Stimulated activated CD4-positive, alpha-beta T cell treated with anti-CD3 and anti-CD28 coated beads, Interleukin-4, amount 100 ng/mL, for 1 hour (primary cell): ENCODE measurements at places on chromosomes 6 and 20.

- DNase-seq: no peak
These were observed 54.2 kb downstream of the IRF4 start for GRCh38 chr6:445571-446417.

DNA sequence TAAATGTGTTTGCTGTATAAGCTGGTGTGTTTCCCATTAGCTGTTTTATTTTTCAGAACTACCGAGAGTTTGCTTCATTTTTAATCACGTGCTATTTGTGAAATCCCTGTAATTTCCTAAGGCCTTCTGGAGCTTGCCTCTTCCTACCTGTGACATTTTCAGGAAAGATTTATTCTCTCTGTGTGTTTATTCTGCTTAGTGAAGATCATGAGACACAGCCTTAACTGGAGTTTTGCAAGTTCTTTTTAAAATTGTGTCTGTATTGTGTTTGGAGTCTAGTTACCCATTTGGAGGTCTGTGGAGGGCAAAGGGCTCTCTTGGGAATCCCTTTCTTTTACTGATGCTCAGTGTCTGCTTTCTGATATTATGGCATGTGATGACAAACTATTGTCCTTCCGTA lies 359.1 kb upstream of the FLRT3 start:
- no peak for DNase-seq

GRCh38 chr6:21639316-21639715 lies 45.8 kb downstream of the SOX4 start:
- no peak for DNase-seq

DNA sequence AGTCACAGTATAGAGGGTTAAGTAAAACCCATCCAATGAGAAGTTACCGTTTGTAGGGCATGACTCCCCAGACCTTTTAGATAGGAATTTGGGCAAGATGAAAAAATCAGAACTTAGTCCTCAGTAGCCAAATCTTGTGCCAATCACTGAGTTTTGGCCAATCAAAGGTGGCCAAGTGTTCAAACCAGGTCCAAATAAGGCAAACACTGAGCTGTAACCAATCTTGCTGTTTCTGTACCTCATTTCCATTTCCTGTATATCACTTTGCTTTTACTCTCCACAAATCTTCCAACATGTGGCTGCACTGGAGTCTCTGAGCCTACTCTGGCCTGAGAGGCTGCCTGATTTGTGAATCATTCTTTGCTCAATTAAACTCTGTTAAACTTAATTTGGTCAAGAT lies 81.8 kb upstream of the GPR6 start:
- no peak for DNase-seq
